Immature natural killer cell (primary cell): ENCODE measurements at places on chromosomes 11 and 22.
A peak's percentile ranks its signal among the peaks of the same experiment; 100 is the strongest.

DNA sequence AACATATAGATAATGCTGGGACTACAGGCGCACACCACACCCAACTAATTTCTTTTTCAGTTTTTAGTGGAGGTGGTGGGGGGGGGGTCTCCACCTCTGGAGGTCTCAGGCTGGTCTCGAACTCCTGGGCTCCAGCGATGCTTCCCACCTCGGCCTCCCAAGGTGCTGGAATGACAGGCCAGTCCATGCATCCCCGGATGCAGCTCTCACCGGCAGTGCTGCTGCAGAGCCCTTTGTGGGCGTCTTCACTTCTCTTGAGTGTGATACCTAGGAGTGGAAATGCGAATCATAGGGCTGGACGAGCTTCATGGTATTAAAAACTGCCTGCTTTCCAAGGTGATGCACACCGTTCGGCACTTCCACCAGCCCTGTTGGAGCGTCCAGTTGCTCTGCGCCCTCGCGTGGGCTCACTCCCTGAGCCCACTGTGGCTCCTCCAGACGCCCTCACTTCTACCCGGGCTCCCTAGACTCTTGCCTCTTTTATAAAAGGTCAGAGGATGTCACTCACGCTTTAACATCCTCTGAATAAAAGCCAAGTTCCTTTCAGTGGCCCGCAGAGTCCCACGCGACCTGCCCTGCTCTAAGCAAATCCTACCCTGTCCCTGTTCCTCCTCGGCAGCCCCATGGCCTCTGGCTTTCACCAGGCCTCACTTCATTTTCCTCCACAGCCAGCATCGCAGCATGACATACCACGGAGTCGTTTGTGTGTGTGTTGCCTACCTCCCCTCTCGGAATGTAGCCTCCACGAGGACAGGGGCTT lies 837 bp upstream of the BID start:
- DNase-seq = no peak

DNA sequence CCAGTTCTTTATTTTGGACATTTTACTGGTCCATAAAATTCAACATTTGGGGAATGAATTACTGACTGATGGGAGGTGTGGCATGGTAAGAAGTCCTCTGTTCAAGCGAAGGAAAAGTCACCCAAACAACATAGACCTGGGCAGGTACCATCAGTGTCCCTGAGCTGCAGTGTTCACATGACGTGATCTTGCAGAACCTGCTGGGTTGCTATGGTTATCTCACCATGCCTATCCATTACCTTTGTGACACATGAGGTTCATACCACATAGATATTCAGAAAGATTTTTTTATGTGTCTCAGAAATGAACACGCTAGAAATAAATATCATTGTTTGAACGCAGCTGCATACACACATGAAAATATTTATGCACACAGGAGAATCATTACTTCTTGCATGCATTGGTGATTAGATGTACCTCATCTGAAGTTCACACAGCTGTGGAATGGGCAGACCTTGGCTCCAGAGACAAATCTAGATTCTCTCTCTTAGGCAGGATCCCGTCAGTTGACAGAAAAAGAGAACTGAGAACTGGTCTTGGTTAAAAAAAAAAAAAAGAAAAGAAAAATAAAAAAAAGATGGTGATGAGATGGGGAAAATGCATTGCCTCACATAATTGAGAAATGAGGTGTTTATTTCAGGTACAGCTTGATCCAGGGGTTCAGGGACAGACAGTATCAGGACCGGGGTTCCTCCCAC lies 21.4 kb upstream of the RCN1 start:
- DNase-seq = no peak

- DNase-seq = no peak
Observed at GRCh38 chr22:27825174-27825573, 23.6 kb upstream of the MN1 start.

DNA sequence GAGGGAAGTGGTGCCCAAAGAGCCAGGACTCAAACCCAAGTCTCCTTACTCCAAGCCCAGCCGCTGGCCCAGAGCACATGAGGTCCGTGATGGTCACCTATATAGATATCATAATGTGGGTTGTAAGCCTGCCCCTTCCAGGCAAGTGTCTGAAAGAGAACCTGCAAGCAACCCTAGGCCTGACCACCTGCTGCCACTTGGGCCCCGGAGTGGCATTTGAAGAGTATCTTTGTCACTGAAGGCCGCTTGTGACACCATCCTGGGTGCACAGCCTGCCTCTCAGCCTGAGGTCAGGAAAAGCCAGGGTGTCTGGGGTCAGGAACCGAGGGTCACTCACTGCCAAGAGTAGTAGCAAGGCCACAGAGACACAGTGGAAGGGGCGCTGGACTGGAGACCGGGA lies 32.4 kb downstream of the OTOG start:
- no peak for DNase-seq

DNA sequence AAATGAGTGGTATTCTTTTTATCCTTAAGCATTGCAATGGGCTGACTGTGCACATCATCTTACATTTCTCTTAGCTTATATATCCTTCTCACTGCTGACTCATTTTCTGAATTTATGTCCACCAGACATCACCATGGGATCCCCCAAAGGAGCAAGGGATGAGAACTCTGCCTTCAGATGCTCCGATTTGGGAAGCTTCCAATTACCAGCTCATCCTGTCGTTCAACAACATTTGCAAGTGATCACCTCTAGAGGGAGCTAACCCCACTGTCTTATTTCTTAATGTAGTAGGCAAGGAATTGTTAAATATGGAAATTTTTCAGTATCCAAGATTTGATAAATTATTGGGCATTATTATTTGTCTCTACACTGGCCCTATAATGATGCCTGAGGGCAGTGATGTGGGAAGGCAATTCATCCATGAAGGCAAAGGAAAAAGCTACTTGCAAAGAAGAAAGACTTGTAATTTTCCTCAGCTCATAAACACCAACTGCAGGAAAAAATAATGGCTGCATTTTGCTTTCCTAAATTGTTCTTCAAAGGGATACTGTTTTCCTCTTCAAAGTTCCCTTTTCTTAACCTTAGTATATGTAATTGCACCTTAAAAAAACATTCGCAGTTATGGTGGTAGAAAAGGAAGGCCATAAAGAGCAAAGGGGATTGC lies 102.4 kb upstream of the FSHB start:
- DNase-seq = no peak

DNA sequence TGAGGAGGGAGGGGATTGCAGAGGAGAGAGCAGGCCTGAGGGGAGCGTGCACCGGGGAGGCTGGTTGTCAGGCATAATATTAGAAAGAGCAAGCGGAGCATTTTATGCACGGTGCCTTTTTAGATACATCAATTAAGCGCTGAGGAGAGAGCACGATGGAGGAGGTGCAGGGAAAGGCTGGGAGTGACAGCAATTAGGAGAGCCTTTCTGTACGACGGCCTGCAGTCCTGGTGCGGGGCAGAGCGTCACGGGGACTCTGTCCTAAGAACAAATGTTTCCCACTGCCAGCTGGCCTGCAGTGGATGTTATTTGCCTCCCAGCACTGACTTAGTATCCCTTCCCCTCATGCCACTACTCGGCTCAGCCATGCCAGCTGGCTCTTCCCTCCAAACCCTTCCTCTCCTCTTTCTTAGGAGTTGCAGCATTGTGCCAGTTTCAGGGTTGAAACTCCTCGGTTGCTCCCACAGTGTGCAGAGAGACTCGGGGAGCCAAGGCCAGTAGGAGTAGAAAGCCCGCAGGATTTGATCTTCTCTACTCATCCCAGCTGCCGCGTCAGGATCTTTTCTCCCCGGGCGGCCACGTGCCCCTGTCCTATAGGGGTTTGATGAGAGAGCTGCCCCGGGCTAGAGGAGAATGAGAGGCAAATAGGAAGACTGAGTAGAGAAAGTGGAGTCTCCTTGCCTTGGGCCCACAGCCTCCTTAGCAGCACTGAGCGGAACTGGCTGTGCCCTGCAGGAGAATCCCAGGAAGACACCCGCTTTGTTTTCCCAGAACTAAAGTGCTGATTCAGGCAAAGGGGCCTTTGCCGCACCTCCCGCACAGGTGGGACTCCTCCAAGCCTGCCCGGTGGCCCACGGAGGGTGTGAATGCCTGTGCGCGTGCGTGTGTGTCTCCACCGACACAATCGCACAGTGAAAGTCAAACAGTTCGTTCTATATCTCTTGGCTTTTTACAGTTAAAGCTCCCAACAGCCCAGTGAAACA lies 875.3 kb downstream of the NTM start:
- DNase-seq = no peak

GRCh38 chr11:116175707-116176106 lies 597.1 kb downstream of the BUD13 start:
- DNase-seq = no peak

DNA sequence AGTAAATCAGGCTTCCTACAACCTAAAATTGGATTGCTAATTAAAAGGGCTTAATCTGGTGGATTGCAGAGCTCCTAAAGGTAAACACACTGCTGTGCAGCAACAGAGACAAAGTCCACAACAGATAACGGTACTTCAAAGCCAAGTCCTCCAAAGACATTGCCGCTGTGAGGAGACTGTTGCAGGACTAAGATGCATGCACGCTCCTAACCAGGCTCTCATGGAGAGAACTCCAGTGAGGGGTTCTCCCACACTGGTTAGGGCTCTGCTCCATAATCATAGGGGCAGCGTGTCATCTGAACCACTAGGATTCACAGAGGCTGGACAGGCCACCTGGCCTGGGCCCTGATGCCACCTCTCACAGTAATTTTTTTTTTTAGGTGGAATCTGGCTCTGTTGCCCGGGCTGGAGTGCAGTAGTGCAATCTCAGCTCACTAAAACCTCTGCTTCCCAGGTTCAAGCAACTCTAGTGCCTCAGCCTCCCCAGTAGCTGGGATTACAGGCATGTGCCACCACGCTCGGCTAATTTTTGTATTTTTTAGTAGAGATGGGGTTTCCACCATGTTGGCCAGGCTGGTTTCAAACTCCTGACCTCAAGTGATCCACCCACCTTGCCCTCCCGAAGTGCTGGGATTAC lies 56.9 kb upstream of the ARFGAP3 start:
- no peak for DNase-seq

DNA sequence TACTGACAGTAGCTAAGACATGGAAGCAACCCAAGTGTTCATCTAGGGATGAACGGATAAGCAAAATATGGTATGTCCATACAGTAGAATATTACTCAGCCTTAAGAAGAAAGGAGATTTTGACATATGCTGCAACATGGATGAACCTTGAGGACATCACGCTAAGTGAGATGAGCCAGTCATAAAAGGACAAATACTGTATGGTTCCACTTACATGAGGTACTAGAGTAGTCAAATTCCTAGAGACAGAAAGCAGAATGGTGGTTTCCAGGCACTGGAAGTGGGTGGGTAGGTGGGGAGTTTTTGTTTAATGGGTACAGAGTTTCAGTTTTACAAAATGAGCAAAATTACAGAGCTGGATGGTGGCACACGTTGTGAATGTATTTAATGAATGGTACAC lies 18.1 kb downstream of the CHST1 start:
- no peak for DNase-seq

DNA sequence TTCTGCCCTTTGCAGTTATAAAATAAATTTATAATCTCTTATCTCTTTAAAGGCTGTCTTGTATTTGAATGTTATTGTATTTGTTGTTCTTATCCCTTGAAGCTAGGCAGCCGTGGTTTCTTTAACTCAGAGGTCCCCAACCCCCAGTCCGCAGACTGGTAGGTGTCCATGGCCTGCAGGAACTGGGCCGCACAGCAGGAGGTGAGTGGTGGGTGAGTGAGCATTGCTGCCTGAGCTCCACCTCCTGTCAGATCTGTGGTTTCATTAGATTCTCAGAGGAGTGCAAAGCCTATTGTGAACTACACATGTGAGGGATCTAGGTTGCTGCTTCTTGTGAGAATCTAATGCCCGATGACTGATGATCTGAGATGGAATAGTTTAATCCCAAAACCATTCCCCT lies 380.0 kb upstream of the CCDC90B start:
- no peak for DNase-seq

DNA sequence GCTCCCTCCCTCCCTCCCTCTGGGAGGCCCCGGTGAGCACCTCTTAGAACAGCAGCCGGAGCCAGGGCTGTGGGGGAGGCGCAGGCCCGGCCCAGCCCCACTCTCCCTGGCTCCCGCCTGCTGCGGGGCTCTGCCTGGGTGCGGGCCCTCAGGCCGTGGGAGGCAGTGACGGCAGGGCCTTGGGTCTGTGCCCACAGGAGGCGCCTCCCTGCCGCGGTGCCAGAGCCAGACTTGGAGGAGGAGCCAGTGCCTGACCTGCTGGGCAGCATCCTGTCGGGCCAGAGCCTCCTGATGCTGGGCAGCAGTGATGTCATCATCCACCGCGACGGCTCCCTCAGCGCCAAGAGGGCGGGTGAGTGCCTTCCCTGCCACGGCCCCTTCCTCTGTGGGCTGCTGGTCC lies 9.5 kb downstream of the IRF7 start:
- no peak for DNase-seq

DNA sequence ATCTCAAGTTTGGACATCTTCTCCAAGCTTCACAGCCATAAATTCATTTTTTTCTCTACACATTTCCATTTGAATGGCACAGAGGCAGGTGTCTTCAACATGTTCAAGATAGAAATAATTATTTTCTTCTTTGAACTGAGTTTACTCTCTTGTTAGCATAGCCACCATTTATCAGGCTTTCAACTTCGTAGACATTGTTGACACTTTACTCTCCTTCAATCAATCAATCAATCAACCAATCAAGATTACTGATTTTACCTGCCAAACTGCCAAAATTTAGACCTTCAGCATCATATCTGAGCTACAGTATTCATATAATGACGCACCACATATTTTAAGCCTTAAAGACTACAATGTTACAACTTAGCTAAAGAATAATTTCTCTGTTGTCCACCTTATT lies 300.1 kb upstream of the LUZP2 start:
- no peak for DNase-seq

- no peak for DNase-seq
Observed at GRCh38 chr11:114889594-114890011, 211.3 kb downstream of the NXPE2 start.

GRCh38 chr11:69640995-69641581 lies at the start of gene CCND1:
Gene CCND1 (plus strand): TSS chr11:69641156. CDS start chr11:69641314, 158 bp downstream.
- peak; percentile 18 for DNase-seq

GRCh38 chr11:66281001-66281400 lies 3.0 kb downstream of the CNIH2 start:
- DNase-seq = no peak

GRCh38 chr11:73320763-73321603 lies 12.9 kb downstream of the ARHGEF17 start:
- no peak for DNase-seq

DNA sequence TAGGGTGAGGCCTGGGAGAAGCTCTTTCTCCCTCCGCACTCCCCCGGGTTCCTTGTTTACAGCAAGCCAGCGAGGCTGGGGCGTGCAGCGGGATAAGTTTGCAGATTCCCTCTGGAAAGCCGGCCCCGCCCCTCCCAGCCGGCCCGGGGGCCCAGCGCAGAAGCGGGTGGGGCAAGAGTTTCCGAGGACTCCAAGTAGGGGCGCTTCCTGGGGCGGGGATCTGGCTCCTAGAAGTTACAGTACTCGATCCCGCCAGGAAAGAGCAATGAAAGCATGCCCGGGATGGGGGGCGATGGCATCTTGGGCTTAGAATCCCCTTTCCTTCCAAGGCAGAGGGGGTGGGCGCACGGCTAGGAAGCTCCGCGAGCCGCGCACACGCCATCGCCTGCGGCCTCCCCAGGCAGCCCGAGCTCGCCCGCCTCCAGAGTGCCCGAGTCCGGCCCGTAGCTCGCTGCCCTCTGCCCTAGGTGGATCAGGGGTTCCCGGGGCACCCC lies 385 bp downstream of the TST start:
- no peak for DNase-seq
